ENCODE measurements at places on chromosomes 5 and 9. TPM values are rescaled to one million over a fixed set of nuclear protein-coding genes. Genes with fewer than 3 reads are reported as not detected.

The HMMR gene
- 30.8 TPM for total RNA-seq

GRCh38 chr5:53161876-53162275 is 52.3 kb upstream of the MOCS2 start:
- DNase-seq: no peak

DNA sequence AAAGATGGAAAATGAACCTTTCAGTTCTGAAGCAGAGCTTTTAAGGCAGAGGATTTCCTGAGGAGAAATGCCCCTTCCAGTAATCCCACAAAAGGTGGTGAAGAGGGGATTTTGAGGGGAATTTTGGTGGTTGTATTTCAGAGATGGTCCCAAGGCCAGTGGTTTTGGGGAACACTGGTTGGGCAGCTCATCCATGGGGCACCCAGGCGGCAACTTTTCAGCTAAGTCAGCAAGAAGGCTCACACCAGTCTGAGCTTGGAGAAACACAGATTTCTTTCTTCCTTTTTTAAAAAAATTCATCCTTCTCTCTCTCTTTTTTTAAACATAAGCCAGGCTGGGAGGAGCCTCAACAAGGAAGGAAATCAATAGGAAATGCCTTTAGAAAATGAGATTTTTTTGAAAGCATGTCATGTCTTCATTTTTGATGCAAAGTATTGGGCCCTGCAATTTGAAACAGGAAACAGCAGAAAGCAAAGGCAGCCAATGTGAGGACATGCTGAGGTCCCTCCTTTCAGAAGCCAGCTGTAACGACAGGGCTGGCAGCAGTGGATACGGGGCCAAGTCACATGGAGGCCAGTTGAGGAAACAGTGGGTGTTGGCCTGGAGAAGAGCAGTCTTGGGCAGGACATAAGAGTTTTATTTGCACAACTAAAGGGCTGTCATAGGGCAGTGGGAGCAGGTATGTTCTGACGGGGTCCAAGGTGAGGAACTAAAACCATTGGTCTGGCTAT is 155.3 kb upstream of the KLF4 start:
- DNase-seq: no peak

- DNase-seq: no peak
Measured at GRCh38 chr9:27483576-27483975, 40.5 kb upstream of the IFNK start.

DNA sequence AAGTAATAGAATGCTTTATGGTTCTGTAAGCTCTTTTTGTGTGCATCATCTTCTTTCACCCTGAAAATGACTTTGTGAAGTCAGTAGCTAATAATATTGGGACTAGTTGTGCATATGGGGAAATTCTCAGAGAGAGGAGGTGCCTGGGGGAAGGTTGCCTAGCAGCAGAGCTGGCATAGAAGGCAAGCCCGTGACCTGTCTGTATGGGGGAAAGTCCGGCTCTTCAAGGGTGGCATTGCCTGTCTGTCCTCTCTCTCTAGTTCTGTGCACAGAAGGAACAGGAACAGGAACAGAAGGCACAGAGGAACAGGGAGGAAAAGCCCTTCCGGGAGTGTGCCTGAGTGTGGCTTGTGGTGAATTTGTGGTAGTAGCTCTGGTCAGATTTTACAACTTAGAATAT is 33.1 kb downstream of the SH3GL2 start:
- no peak for DNase-seq

DNA sequence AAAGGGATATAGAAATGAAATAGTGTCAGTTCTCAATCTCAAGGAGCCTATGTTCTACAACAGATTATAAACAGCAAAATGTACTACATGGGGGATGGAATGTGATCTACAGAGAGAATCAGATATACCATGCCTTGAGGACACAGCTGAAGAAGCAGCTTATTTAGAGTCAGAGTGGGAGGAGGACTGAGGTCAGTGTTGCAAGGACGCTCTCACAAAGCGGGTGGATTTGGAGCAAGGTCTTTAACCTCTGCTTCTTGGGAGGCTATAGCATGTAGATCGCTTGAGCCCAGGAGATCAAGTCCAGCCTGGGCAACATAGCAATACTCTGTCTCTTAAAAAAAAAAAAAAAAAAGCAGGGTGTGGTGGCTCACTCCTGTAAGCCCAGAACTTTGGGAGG is 32.8 kb upstream of the PLIN2 start:
- DNase-seq: no peak

Data from activated CD4-positive, alpha-beta T cell treated with anti-CD3 and anti-CD28 coated beads, Interleukin-2, amount 10 ng/mL, durations not matched to agents 24 days and 14 days (primary cell).